Inflammatory macrophage (primary cell): ENCODE measurements at places on chromosomes 3 and 15.
A peak's percentile ranks its signal among the peaks of the same experiment; 100 is the strongest.

- peak; percentile 40 for DNase-seq
These were observed 161.3 kb upstream of the TLE3 start for GRCh38 chr15:70259028-70259424.

DNA sequence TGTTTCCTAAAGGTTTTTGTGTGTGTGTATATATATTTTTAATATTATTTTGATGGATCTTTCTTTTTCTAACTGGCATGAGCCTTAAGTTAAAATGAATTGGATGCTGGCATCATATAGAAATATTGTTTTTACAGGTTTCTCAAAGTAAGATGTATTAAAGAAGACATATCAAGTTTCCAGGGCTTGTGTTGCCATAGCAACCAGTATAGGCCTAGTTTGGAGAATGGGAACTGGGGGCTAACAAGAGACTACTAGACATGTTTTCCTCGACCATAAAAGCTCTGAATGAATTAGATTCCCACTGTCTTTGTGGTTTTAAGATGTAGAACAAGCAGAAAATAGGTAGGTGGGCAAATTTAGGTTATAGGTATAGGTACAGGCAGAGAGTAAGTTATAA lies 771.4 kb downstream of the TUSC7 start:
- DNase-seq, result no peak

GRCh38 chr15:90400005-90400758 lies 12.1 kb downstream of the IQGAP1 start:
- no peak for DNase-seq

DNA sequence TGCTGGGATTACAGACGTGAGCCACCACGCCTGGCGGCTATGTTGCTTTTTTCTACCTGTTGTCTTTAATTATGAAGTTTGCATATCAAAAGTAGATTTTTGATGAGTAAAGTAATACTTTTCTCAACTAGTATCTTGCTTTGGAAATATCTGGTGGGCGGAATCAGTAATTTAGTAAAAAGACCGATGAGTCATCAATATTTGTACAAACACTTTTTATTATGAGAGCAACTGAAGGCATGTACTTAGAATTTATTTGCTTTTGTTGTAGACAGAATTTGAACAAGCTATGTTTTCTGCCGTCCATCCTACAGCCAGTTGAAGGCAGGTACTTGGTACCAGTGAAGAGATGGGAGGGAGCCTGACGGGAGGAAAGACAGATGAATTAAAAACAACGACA lies 164.7 kb downstream of the ADAMTSL3 start:
- no peak for DNase-seq

GRCh38 chr3:83092521-83093221 lies 1331.2 kb upstream of the GBE1 start:
- no peak for DNase-seq
